ENCODE measurements at places on chromosomes 1 and 21. TPM values are rescaled to one million over a fixed set of nuclear protein-coding genes. Genes with fewer than 3 reads are reported as not detected.

CFAP45 gene
- polyA plus RNA-seq = 0.87 TPM

C1QA gene
- not detected for polyA plus RNA-seq

MANEAL gene
- 13.8 TPM for polyA plus RNA-seq

DCAF8 gene
- polyA plus RNA-seq = 69.8 TPM

DESI2 gene
- 29.3 TPM for polyA plus RNA-seq

GRCh38 chr1:90879281-90879680, 142.6 kb downstream of the ZNF644 start:
- no peak for DNase-seq

GRCh38 chr1:156959414-156959813, 39.0 kb downstream of the LRRC71 start:
- DNase-seq = no peak

DNA sequence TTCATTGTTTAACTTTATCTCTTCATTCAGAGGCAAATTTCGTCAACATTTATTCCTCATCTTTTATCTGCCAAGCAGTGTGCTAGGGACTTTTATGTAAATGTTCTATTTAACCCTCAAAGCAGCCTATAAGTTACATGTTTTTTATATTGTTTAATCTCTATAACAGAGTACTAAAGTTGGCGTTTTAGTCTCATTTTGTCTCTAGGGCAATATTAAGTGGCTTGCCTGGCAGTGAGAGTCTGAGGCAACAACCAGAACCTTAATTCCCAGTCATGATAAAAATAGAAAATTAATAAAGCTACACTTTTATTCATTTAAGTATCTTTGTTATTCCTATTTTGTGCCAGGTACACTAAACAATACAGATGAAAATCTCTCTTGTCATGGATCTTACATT, 994.3 kb upstream of the ADGRL2 start:
- DNase-seq = no peak

Measured in A549 (cell line).